ENCODE measurements at places on chromosomes 4 and X.

- DNase-seq, result no peak
Observed at GRCh38 chr4:121156822-121157769, 7.0 kb downstream of the TNIP3 start.

DNA sequence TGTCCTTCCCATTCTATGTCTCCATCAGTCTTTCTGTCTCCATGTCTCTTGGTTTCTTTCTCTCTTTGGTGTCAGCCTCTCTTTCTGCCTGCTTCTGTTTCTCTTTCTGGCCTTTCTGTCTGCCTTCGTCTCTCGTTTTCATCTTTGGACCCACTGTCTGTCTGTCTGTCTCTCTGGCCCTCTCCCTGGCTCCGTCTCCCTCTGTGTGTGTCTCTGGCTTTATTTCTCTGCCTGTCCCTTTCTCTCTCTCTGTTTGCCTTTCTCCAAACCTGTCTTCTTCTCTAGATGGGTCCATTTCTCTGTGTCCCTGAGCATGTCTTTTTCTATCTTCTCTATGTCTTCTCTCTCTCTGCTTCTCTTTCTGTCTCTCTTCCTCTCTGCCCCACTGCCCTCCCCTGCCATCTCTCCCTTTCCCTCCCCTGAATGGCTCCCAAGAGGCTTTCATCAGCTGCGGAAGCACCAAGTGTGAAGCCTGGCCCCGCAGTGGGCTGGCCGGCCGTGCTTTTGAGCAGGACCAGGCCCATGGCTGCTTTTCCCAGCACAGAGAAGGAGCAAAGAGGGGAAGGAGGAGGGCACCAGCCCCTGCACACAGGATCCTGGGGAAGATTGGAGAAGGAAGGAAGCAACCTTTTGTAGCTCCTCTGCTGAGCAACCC, 57.4 kb downstream of the PJA1 start:
- no peak for DNase-seq

- DNase-seq, result no peak
Observed at GRCh38 chr4:184861047-184861446, 35.3 kb upstream of the ACSL1 start.

GRCh38 chrX:123738378-123738940, 5.6 kb upstream of the THOC2 start:
- DNase-seq, result no peak

DNA sequence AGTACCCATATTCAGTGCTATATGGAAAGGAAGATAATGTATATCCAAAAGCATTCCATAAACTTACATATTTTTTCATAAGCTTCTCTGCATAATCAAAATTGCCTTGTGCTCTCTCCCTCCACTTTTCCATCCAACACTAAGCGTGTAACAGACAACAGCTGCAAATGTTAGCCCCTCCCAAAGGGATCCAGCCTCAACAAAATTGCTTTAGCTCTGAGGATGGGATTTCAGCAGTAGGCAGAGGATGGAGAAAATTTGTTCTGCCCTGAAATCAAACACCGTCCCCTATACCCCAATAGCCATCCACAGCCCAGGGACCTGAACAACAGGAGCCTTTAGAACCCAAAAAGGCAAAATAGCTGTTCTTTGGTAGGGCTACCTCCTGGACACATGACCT, 28.8 kb upstream of the FGF13 start:
- no peak for DNase-seq

All from T follicular helper cell (primary cell).